Aorta (tissue), 5 donors: ENCODE measurements at places on chromosomes 3 and 15. TPM values are rescaled to one million over a fixed set of nuclear protein-coding genes. Genes with fewer than 3 reads are reported as not detected.

GRCh38 chr15:44385344-44385942 is 42.0 kb upstream of the CTDSPL2 start:
- no peak overlapping the region for H3K27ac ChIP-seq
- no peak overlapping the region for H3K4me3 ChIP-seq
- no peaks in the 10 kb centered on the region for H3K4me1 ChIP-seq
- no peak for DNase-seq

DNA sequence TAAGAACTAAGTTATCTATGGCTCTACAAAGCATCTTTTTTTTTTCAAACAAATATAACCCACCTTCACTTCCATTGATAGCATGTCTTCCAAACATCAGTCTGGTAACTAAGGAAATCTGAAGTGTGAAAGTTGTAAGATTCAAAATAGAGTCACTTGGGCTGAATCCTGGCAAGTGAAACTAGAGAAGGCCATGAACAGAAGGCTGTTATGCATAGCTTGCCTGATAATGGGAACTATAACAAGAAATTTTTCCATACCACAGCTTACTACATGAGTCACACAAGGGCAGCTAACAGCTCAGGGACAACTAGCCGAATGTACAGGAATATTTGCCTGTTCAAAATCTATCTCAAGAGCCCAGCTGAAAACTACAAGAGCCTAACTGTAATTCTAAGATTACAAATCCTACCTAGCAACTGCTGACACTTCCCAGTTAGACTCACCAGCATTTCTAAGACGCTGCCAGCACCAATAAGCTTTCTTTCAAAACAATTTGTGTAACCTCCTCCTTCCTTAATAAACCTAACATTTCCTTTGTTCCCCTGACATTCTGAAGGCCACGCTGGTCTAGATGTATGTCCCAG is 1066.5 kb downstream of the PLOD2 start:
- no peaks in the 10 kb centered on the region for H3K36me3 ChIP-seq
- H3K27ac ChIP-seq: no peak overlapping the region
- no peaks in the 10 kb centered on the region for H3K27me3 ChIP-seq
- DNase-seq: no peak
- no peaks in the 10 kb centered on the region for H3K4me1 ChIP-seq

DNA sequence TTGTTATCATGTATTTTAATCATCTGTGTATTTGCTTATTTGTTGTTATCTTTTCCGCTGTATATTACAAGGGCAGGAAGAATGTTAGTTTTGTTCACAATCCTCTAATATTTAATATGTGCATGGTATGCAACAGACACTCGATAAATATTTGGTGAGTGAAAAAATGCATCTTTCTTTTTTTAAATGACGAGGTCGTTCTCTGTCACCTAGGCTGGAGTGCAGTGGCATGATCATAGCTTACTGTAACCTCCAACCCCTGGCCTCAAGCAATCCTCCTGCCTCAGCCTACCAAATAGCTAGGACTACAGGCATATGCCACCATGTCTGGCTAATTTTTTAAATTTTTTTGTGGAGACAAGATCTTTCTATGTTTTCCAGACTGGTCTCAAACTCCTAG is 66.2 kb downstream of the MITF start:
- no peaks in the 10 kb centered on the region for H3K36me3 ChIP-seq
- DNase-seq: no peak
- H3K27me3 ChIP-seq: no peaks in the 10 kb centered on the region
- H3K4me3 ChIP-seq: no peak overlapping the region
- no peaks in the 10 kb centered on the region for H3K4me1 ChIP-seq

DNA sequence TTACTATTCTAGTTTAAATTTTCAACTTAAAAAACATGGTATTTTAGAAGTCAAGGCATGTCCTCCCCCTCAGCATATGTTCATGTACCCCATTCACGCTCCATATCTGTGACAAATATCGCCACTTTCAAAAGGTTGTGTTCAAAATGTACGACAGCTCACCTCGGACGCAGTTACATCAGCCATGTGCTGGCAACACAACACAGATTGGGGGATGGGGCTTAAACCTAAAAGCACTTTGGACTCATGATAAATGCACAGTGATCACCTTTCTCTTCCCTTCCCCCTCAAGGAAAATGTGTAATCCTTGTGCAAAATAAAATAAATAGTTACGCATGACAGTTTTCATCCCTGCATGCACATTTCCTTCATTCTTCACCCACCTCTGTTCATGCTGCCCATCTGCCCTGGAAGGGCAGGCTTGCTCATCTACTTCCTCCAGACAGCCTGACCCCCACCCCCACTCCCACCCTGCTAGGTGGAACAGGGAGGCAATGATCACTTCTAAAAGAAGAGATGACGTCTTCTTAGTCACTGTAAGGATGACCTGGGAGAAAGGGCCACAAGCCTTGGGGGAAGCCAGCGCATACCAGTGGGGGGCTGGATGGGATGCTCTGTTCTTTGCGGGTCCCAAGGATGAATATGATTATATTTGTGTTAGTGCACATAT is 271.4 kb upstream of the SEMA6D start:
- H3K4me3 ChIP-seq: no peak overlapping the region
- no peak for DNase-seq
- no peaks in the 10 kb centered on the region for H3K36me3 ChIP-seq
- H3K27me3 ChIP-seq: no peaks in the 10 kb centered on the region
- H3K4me1 ChIP-seq: no peaks in the 10 kb centered on the region

DNA sequence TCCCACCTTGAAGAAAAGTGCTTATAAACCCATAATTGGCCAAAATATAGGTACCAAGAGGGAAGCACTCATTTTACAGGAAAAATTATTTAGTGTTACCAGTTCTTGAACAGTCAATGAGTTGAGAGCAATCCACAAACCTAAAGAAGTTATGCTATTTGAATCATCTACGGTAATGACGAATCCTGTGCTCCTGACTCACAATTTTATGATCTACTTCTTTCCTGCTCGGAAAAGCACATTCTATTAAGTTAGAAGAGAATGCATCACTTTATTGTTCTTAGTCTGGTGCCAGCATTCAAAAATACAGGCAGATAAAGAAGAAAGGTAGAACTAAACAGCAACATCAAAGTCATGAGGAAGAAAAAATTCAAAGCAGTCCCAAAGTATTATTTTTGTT is 33.2 kb downstream of the CHRM5 start:
- DNase-seq: no peak
- H3K27ac ChIP-seq: no peak overlapping the region
- no peaks in the 10 kb centered on the region for H3K27me3 ChIP-seq
- H3K36me3 ChIP-seq: no peaks in the 10 kb centered on the region

C3orf52 gene
- 16.8 TPM for total RNA-seq

- no peaks in the 10 kb centered on the region for H3K36me3 ChIP-seq
- no peak for DNase-seq
- no peak overlapping the region for H3K27ac ChIP-seq
- H3K4me1 ChIP-seq: no peaks in the 10 kb centered on the region
- no peaks in the 10 kb centered on the region for H3K27me3 ChIP-seq
Measured at GRCh38 chr3:113867506-113867905, 28.9 kb downstream of the GRAMD1C start.

GRCh38 chr3:165920984-165921383 is 83.8 kb upstream of the BCHE start:
- H3K27ac ChIP-seq: no peak overlapping the region
- H3K4me3 ChIP-seq: no peak overlapping the region
- no peaks in the 10 kb centered on the region for H3K36me3 ChIP-seq
- H3K4me1 ChIP-seq: no peaks in the 10 kb centered on the region

DNA sequence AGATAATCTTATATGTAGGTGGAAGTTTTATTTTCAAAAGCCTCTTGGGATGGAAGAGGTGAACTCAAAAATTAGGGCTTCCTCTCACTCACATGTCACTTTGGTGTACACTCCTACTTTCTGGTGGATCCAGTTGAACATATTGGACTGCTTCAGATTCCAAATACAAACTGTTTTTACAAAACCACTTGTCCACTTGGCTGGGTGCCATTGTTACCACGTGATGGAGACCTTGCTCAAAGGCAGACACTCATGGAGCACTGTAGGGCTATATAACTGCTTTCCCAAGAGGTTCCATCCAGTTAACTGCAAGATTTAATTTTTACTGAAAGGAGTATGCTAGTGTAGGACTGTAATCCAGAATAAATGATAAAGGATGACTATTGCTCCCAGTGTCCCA is 307.0 kb downstream of the EPHA6 start:
- no peak overlapping the region for H3K27ac ChIP-seq
- DNase-seq: no peak
- H3K4me3 ChIP-seq: no peak overlapping the region

MRAS gene
- 68.1 TPM for total RNA-seq

GRCh38 chr15:25930931-25931330 is 67.8 kb upstream of the ATP10A start:
- H3K27ac ChIP-seq: no peak overlapping the region
- H3K4me3 ChIP-seq: no peak overlapping the region
- no peaks in the 10 kb centered on the region for H3K4me1 ChIP-seq
- DNase-seq: no peak
- no peaks in the 10 kb centered on the region for H3K36me3 ChIP-seq

- H3K27ac ChIP-seq: no peak overlapping the region
- no peaks in the 10 kb centered on the region for H3K27me3 ChIP-seq
- no peaks in the 10 kb centered on the region for H3K4me1 ChIP-seq
- DNase-seq: no peak
Measured at GRCh38 chr3:192888190-192888589, 29.5 kb downstream of the MB21D2 start.

BSN gene
- total RNA-seq: 0.42 TPM

CSTA gene
- total RNA-seq: 3.6 TPM

DNA sequence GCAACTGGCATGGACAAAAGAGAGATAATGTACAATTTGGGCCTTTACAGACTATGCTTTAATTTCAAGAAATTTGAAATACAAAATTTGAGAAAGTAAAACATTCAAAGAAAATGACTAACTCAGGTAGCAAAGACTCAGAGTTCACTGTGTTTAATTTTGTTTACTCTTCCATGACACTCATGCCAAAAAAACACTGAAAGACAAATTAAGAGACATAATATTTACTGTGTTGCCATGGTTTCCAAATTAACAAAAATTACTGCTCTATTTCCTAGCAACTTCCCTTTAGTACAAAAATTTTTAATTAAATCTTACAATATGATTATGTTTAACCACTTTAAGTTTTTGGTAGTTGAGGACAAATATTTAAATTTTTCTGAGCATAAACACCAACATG is 29.6 kb downstream of the LRRFIP2 start:
- peaks cover 2% of the 10 kb centered on the region for H3K36me3 ChIP-seq
- no peak overlapping the region for H3K4me3 ChIP-seq
- no peaks in the 10 kb centered on the region for H3K27me3 ChIP-seq
- H3K4me1 ChIP-seq: no peaks in the 10 kb centered on the region

DNA sequence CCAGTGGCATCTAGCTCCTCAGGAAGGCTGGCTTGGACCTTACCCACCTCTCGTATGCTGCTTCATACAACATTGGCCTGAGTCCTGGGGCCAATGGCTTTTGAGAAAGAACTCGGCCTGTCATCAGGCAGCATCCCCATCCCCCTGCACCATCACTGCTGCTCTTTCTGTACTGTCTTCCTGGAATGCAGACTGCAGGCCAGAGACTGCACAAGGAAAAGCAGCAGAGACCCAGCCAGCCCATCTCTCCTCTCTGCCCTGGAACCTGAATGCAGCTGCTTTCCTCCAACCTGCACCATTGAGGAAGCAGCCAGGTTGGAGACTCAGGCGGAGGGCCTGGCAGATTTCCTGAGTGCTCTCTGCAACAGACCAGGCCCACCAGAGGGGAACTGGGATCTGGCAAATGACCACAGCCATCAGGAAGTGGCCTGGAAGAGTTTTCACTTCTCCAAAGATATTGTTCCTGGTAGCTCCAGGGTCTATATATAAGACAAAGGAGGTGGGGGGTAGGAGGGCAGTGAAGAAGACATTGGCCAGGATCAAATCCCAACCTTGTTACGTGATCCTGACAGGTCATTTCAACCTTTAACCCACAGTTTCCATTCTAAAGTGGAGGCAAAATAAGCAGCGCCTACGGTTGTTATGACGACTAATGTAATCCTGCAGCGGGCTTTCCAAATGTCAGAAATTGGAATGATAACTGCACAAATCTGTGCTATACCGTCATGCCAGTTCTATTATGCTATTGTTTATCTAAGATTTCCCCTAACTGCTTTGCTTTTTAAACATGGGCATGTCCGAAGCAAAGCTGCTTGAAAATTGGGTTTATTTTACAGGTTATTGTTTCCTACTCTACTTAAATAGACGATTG is 24.4 kb upstream of the RAB7A start:
- peak; percentile 58 for DNase-seq
- H3K36me3 ChIP-seq: no peaks in the 10 kb centered on the region
- no peak overlapping the region for H3K4me3 ChIP-seq
- H3K4me1 ChIP-seq: no peaks in the 10 kb centered on the region
- no peaks in the 10 kb centered on the region for H3K27me3 ChIP-seq

DNA sequence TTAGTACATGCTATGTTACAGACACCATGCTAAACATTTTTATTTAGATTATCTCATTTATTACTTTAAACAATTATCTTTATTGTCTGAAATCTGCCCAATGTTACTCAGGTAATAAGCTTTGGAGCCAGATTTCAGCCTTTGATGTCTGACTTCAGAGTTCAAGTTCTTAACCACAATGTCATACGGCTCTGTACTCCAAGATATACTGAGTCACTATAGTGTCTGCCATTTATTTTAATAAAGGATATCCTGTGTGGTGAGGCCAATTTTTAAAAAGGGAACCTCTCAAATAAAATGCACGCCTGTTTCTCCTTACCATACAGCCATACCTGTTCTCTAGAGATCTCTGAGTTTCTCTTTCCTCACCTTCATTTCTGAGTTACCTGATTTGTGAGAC is 193.1 kb downstream of the EPHA3 start:
- peaks cover 3% of the 10 kb centered on the region for H3K4me1 ChIP-seq
- H3K27ac ChIP-seq: no peak overlapping the region
- no peak overlapping the region for H3K4me3 ChIP-seq
- no peak for DNase-seq

GRCh38 chr15:70273808-70274207 is 176.1 kb upstream of the TLE3 start:
- H3K27ac ChIP-seq: no peak overlapping the region
- H3K36me3 ChIP-seq: no peaks in the 10 kb centered on the region
- no peak overlapping the region for H3K4me3 ChIP-seq
- no peaks in the 10 kb centered on the region for H3K4me1 ChIP-seq
- no peaks in the 10 kb centered on the region for H3K27me3 ChIP-seq
- DNase-seq: peak; percentile 16

- no peak overlapping the region for H3K27ac ChIP-seq
- no peaks in the 10 kb centered on the region for H3K36me3 ChIP-seq
- DNase-seq: no peak
- H3K4me3 ChIP-seq: no peak overlapping the region
- no peaks in the 10 kb centered on the region for H3K4me1 ChIP-seq
Measured at GRCh38 chr3:155026999-155027591, 53.0 kb upstream of the MME start.

DNA sequence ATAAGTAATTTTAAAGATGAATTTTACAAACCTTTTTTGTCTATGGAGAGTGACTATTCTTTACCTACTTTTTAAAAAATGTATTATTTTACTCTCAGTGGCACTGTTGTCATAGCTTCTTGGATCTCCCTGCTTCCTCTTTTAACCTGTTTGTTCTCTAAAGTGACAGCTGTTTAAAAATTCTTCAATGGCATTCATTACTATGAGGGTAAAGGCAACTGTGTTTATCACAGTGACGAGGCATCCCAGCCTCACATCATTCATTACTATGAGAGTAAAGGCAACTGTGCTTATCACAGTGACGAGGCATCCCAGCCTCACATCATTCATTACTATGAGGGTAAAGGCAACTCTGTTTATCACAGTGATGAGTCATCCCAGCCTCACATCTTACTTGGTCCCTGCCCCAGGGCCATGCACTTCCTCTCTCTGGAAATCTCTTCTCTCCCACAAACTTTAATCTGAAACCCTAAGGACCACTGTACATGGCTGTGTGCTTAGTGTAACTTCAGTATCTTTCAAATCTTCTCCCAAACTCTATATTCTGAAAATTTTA is 101.7 kb upstream of the ZNF717 start:
- DNase-seq: no peak
- no peaks in the 10 kb centered on the region for H3K27me3 ChIP-seq
- no peaks in the 10 kb centered on the region for H3K36me3 ChIP-seq
- H3K4me1 ChIP-seq: no peaks in the 10 kb centered on the region
